ENCODE measurements at places on chromosomes 3 and 15. TPM values are rescaled to one million over a fixed set of nuclear protein-coding genes. Genes with fewer than 3 reads are reported as not detected.

The ZNF502 gene
- 14.0 TPM for polyA plus RNA-seq

DNA sequence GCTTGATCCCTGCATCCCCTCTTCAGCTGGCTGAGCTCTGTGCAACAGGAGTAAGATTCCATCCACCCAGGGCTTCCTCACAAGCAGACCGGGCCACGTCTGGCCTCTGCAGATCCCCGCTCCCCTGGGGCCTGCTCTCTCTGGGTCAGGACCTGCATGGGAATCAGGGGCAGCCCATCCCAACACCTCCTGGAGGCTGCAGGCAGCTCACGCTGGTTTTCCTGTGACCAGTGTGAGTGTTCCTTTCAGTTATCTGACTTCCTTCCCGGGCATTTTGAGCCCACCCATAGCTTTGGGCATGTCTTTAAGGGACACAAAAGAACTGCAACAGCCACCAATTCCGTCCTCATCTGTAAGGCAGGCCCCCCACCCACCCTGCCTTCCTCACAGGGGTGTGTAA is 16.3 kb downstream of the NUP210 start:
- DNase-seq: no peak

The FAM3D gene
- polyA plus RNA-seq: 0.91 TPM

The AHSG gene
- 2.7 TPM for polyA plus RNA-seq

- no peak for DNase-seq
Measured at GRCh38 chr15:82045179-82045891, 483 bp downstream of the MEX3B start.

- no peak for DNase-seq
Measured at GRCh38 chr3:50633230-50633790, 16.4 kb downstream of the MAPKAPK3 start.

The PGBD4 gene
- polyA plus RNA-seq: 2.0 TPM

The LINGO1 gene
- 16.6 TPM for polyA plus RNA-seq

DNA sequence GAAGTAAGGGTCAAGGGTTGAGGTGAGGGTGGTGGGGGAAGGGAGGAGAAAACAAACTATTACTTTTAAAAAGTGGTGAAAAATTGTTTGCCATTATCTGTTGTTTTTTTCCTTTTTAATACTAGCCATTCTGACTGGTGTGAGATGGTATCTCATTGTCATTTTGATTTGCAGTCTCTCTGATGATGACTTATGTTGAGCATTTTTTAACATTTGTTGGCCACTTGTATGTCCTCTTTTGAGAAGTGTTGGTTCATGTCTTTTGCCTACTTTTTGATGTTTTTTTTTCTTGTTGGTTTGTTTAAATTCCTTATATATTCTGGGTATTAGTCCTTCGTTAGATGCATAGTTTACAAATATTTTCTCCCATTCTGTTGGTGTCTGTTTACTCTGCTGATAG is 185.9 kb upstream of the ANKRD28 start:
- no peak for DNase-seq

- DNase-seq: no peak
Measured at GRCh38 chr3:98697225-98697624, 65.9 kb upstream of the ST3GAL6 start.

GRCh38 chr3:134474956-134475355 is 10.8 kb downstream of the ANAPC13 start:
- no peak for DNase-seq

DNA sequence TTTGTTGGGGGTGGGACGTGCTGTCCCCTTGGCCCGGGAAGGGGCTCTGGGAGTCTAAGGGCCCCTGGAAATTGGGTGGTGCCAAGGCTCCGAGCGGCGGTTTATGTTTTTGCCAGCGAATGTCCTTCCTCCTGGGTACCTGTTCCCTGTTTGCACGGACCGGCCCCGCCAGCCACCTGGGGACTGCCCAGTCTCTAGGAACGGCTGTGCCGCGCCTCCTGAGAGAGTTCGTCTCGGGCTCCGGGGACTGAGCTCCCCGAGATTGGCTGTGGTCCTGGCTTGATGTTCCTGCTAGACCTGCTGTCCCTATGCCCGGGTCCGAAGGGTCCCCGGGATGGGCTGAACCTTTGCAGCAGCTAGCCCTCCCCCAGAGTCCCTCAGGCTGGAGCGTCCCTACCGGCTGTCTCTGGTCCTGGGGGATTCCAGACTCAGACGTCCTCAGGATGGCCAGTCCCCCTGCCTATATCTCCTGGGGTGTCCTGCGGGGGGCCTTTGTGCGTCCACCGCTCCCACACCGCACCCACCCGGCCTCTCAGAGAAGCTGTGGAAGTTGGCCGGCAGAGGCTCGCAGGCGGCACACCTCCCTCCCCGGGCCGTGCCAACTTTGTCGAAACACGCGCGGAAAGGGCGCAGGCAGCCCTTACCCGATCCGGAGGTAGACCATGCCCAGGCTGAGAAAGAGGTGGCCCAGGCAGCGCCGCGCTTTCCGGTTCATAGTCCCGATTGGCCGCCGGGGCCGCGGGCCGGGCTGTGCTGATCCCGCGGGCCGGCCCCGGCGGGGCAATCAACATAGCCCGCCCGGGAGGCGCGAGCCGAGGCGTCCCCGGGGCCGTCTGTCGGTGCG is 547 bp downstream of the WNT7A start:
- no peak for DNase-seq

DNA sequence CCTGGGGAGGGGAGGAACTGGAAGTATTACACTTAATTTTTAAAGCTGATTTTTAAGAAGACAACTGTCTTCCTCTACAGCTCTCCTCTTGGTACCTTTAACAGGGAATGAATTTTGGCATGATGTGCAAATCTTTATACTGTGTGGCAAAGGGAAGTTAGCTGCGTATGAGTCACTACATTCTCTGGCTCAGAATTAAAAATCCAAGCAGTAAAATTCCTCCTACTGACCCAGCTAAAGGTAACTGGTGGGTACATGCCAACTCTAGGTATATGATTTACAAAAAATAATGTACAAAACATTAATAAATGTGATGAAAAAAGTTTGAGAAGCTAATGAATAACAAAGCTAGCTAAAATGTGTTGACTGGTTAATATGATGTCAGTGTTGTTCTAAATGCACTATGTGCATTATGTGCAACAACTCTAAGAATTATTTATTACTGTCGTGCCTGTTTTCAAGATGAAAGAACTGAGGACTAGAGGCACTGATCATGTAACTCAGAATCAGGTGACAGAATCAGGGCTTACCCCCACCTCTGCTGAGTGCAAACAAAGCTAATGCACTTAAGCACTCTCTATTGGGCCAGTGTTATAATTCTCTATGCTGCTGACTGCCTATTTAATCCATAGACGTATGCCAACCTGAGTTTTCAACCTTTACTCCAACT is 194.7 kb upstream of the CADPS start:
- DNase-seq: no peak

DNA sequence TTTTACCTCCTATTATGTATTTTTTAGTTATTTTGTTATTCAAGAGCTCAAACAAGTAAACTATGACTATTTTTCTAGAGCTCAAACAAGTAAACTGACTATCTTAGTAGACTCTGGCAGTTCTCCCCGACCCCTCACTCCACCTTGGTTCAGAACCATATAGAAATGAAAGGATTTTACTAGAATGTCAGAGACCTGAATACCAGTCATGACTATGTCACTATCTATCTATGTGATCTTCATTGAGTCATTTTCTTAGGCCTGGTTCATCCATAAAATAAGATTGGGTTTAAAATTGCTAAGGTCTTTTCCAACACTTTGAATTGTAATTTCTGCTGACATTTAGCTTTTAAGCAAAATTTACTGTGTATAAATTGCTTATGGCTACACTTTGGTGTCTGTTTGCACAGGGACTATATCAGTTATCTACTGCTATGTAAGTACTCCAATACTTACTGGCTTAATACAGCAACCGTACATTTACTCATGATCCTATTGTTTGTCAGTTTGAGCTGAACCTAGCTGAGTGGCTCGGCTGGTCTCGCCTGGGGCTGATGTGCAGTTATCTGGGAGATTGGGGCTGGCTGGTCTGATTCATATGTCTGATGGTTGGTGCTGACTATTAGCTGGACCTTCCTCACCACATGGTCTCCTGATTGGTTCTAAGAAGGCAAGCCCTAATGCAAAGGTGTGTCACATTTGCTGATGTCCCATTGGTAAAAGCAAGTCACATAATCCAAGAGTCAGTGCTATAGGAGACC is 37.0 kb downstream of the RASA2 start:
- DNase-seq: no peak

The IQCH gene
- 7.6 TPM for polyA plus RNA-seq

GRCh38 chr15:72737061-72737460 is 46.5 kb downstream of the ADPGK start:
- no peak for DNase-seq

GRCh38 chr3:172097585-172097984 is 58.2 kb downstream of the FNDC3B start:
- DNase-seq: no peak

GRCh38 chr3:156161172-156161571 is 40.8 kb downstream of the KCNAB1 start:
- DNase-seq: no peak

DNA sequence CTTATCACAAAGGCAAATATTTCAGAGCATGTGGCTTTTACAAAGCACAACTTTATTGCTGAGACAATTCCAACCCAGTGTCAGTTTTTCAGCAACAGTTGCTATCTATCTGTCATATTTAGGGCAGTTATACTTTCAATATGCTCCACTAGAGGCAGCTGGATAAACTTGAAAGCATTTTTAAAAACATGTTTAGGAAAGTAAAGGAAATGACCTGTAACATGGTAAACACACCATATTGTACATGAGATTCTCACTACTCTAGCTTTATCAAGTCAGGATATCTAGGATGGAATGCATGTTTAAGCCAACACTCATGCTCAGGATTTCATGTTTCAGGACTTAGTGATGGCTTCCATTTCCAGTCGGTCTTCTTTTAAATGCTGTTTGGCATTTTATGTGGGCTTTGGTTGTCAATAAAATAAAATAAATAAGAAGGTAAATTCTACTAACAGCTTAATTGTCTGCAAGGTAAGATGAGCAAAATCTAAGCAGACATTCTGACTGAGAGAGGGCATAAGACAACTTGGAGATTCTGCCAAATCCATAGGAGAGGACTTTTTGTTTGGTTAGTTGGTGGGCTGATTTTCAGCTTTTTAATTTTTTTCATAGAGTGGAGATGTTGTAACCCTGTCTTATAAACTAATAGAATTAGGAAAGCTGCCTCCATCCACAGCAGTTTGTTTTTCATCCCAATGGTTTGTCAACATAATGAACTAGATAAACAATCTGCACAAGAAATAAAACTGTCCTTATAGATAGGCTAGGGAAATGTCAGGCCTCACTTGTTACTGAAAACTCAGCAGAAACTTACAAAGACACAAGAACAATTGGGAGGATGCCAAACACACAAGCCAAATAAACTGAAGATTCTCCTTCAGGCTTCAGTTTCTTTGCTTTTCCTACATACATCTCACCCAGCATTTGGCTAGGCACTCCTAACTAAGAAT is 63.4 kb upstream of the CPB1 start:
- DNase-seq: peak; percentile 73

The P2RY13 gene
- polyA plus RNA-seq: 1.6 TPM

The BAHD1 gene
- polyA plus RNA-seq: 19.6 TPM

GRCh38 chr15:82942691-82943090 is 9.8 kb downstream of the HOMER2 start:
- DNase-seq: no peak

The MESP1 gene
- polyA plus RNA-seq: 0.43 TPM

The FANCD2OS gene
- polyA plus RNA-seq: not detected

DNA sequence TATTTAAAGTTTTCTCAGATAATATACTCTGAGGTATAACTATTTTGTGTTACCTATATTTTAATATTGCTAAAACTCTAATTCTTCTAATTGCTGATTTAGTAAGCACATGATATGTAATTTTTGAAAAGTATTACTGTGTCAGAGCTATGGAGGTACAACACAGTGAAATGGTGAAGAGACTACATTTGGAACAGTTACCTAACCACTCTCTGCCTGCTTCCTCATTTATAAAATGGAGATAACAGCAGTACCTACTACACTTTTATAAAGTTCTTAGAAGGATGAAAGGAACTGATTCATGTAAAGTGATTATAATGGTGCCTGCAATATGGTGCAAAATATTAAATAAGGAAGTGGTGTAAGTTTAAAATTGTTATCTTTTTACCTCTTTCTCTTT is 16.3 kb upstream of the NEK10 start:
- no peak for DNase-seq

GRCh38 chr3:70517124-70517890 is 204.9 kb upstream of the MDFIC2 start:
- no peak for DNase-seq

GRCh38 chr3:186481526-186481925 is 62.7 kb downstream of the CRYGS start:
- DNase-seq: no peak

GRCh38 chr3:175121225-175121624 is 262.1 kb downstream of the NAALADL2 start:
- no peak for DNase-seq

The GRAMD2A gene
- 6.4 TPM for polyA plus RNA-seq

DNA sequence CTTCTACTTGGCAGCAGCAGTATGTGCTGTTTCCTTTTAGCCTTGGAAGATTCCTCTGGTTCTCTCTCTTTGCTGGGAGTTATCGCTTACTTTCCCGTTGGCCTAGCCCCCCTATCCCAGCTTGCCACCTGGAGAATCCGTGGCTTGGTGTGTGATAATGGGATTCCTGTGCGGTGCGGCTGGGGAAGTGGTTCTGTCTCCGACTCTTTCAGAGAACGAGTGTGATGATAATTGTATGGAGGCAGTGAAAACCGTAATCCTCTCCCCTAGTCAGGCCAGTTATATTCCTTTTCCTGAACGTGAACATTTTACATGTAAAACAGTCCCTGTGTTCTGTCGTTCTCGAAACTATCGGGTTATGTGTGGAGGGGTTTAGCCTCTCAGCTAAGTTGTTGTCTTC is 300.1 kb upstream of the C2CD4B start:
- DNase-seq: no peak

The SRGAP3 gene
- polyA plus RNA-seq: 15.8 TPM

The CCDC50 gene
- 69.7 TPM for polyA plus RNA-seq

The CCR4 gene
- polyA plus RNA-seq: 0.18 TPM

The SAMD7 gene
- not detected for polyA plus RNA-seq

The SLCO2A1 gene
- 16.1 TPM for polyA plus RNA-seq

GRCh38 chr3:115836944-115837343 is 213.6 kb downstream of the GAP43 start:
- no peak for DNase-seq

GRCh38 chr3:18258492-18258891 is 166.6 kb downstream of the SATB1 start:
- DNase-seq: no peak

The PIERCE2 gene
- polyA plus RNA-seq: 6.7 TPM

DNA sequence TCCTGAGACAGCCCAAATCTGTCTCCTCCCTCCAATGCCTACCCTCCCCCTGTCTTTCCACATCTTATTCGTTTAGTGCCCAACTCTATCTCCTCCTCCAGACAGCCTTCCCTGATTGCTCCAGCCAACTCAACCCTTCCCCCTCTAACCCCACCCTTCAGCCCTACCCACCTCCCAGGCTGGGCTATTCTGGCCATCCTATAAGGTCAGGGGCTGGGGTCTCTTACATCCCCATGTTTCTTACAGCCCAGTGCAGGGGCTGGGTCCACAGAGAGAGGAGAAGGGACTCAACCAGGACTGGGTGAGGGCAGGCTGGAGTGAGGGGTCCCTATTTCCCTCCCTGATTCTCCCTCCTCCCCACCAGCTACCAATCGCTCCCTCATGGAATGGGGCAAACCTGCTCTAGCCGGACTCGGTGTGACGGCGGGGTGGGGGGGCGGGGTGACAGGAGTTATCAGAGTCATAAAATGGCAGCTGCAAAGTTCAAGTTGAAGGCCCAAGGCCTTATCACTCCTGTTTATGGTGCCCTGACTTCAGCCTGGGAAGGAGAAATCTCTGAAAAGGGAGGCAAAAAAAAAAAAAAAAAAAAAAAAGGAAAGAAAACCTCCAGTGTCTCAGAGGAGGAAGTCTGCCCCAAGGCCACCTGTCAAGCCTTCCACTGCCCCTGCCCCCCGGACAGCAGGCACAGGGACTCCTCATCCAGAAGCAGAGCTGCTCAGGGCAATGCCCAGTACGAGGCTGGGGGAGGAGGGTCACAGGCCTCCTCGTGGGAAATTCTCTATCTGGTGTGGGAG is 2.1 kb downstream of the VIPR1 start:
- no peak for DNase-seq
